Activated CD4-positive, alpha-beta T cell treated with anti-CD3 and anti-CD28 coated beads, Interleukin-2, amount 10 ng/mL, durations not matched to agents 7 days and 5 days (primary cell): ENCODE measurements at places on chromosomes 7 and 10.

- no peak for DNase-seq
Observed at GRCh38 chr7:122972056-122972455, 23.4 kb downstream of the TAS2R16 start.

DNA sequence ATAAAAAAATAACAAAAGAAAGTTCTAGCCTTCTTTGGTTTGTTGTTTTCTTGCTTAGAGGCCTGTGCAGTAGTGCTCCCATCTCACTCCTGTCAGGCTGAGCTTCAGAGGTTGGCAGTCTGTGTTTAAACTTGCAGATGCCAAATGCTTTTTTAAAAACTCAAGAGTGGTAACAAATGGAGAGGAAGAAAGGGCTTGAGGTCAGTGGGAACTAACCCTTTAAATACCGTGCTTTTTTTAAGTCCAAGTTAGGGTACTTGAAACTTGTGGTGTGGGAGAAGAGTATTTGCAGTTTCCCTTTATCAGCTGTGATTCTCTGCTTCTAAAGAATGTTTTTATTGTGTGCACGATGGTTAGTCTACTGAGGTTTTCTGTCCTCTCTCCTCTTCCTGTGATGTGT, 29.4 kb downstream of the ZRANB1 start:
- DNase-seq, result no peak

DNA sequence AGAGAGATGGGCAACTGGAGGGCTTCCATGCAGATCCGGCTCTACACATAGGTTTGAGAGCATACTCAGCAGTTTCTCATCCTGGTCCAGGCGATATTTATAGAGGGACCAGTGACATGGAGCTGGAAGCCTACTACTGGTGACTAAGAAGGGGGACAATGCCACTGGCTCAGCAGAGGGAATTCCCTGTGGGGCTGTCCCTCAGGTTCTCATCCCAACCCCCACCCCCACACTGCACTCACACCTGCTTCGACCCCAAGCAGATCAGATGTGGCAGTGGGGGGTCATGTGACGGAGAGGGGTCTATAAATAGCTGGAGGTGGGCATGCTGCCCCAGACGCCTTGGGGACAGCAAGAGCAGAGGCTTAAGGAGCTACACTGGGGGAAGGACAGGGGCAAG, at the start of gene CLCN1:
Gene CLCN1 (plus strand): TSS at position 336 of the 400 bp plus-strand sequence. CDS start 102 bp downstream, outside the sequence.
- DNase-seq, result no peak

DNA sequence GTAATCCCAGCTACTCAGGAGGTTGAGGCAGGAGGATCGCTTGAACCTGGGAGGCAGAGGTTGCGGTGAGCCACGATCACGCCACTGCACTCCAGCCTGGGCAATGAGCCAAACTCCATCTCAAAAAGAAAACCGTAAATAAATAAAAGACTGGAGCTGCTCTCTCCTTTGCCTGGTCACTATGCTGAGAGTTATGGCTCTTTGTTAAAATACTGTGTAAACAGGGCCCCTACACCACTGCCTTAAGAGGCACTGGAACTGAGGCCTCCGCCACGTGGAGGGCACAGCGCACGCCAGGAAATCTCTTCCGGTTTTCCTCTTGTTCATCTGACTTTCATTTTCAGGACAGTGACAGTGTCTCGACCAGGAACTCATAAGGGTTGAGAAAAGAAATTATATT, 123.3 kb downstream of the PAXIP1 start:
- DNase-seq, result no peak

DNA sequence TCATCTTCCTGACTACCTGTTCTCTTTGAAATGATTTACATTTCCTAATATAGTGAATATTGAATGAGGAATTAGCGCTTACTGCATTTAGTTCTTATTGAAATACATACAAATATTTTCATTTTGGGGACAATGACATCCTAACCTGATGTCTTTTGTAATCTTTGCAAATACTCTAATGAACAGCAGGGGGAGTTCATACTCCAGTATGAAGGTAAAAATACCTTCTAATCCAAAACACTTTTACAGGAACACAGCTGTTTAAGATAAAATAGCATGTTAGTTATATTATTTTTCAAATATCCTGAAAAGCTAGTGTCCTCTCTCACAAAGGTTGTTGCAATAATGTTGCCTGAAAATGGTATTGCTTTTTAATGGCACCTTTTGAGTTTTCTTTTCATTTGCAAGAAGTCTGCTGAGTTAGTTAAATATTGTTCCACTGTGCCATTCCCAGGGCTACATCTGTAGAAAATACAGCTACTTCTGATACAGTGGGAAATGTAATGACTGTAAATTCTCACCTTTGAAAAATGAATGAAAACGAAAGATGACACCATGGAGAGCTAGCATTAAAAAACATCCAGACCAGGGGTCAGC, 400.0 kb downstream of the PHF14 start:
- no peak for DNase-seq

DNA sequence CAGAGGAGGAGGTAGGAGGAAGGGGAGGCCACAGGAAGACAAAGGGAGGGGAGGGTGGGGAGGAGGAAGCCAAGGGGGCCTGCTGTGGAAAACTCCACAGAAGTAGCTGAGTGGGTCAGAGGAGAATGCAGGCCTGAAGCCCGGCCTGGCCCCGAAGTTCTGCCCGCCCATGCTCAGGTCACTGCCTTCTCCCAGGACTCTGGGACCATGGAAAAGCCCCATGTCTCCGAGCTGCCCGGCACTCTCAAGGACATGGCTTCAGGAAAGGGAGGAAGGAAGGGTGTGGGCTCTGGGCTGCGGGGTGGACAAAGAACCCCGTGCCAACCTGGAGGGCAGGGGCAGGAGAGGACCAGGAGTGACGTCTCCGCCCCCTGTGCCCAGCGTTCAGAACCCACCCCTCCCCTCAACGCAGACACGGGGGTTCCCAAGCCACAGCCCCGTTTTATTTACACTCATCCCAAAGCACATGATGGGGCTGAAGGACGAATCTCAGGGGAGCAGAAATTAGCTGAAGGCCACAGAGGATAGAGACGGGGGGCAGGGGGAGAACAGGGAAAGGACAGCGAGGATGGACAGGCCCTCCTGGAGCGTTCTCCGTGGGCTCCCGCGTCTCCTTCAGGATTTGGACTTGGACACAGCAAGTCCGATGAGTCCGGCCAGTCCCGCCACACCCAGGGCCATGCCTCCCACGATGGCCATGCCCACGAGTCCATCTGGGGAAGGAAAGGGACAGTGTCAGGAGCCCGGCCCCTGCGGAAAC, 1.8 kb upstream of the CLDN15 start:
- no peak for DNase-seq

DNA sequence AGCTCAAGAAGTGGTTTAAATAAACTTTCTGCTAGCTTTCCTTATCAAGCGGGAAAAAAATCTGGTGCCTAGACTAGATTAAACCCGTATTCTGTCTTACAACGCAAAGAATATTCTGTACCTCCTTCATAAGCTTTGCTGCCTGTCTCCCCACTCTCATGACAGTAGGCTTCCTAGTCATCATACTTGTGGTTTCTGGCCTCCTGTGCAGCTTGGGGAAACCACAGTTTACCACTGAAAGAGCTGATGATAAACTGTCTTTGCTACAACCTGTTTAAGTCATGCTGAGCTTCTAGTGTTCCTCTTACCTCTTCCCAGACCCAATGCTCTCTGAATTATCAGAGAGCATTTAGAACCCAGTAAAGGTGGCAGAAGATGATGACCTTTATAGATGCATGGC, 55.0 kb downstream of the PODXL start:
- DNase-seq, result peak; percentile 74

DNA sequence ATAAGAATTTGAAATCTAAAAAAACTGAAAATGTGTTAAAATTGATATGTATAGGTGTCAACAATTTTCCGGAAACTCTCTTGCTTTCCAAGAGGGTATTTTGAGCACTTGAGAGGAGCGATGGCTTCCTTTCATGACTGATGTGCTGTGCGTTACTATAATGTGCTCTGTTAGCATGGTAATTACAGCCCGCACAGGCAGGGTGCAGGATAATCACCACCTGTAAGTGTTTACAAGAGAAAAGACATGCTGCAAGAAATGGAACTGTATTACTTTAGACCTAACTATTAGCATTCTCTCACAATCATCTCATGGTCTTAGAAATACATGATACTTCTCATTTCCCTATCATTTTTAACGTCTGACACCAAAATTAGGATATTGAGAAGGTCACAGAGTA, 92.4 kb upstream of the ADARB2 start:
- no peak for DNase-seq

DNA sequence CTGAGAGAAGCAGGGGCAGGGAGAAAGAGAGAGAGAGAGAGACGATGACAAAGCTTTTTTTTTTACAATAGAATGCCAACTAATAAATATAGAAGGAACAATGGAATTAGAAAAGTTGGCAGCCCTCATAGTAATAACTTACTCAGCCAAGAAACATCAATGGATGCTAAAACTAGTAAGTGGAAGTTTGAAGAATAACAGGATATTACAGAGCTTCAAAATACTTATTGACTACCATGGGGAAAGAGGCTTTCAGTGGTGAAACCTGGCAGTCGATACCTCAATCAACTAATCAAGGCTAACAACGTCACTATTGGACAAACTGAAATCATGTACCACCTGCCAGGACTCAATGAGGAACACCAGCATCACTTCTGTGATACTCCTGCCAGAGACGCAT, 100.5 kb upstream of the LRRC4 start:
- no peak for DNase-seq

DNA sequence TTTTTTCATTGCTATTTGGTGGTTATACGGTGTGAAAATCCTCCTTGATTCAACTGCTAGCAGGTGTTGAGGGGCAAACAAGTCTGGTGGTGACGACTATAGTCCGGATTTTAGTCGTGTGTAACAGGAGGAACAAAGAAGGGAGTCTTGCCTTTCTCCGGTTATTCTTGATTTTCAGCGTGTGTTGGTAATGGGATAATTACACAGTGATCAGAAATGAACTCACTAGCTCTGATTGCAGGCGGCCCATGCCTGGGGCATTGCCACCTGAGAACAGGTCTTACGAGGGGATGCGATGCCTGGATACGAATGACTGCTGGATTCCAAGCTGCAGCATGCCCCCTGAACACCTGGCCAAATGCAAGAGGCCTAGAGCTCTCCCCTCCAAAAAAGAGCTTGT, 72.8 kb downstream of the CAMK1D start:
- DNase-seq, result no peak

- no peak for DNase-seq
Observed at GRCh38 chr7:82964150-82964882, 198.4 kb downstream of the PCLO start.

- peak; percentile 56 for DNase-seq
Observed at GRCh38 chr10:102644066-102644645, at the start of gene TRIM8. Gene TRIM8, plus strand, starts transcription at chr10:102644479. Its CDS starts 139 bp downstream, at chr10:102644618.

DNA sequence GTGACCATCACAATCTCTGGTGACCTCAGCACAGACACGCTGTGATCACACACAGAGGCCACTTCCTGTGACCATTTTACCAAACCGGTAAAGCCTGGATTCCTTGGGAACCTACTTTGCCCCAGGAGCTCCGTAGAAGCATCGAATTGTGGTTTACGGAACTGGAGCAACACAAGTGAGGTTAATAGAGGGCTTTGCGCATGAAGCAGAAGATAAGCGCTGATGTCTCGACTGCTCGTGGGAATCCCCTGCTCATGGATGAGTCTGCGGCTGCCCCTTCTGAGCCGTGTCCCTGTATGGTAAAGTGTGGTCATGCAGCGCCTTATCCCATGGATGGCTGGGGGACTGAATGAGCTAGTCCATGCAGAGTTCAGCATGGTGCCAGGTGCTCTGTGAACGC, 53.6 kb downstream of the VIPR2 start:
- DNase-seq, result no peak

DNA sequence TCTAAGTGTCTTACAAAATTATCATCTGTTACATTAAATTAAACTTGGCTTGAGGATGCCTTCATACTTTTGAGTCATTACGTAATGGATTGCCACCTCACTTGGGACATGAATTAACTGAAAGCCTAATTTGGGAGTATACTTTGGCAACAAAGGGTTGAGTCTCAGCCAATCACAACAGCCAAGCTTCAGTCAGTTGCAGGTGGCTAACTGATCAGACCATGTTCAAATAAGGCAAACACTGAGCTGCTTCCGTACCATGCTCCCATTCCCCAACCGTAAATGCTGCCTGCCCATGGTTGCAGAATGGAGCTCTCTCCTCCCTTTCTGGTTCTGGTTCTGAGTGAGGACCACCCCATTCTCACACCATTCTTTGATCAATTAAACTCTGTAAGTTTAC, 92.9 kb upstream of the STK17A start:
- DNase-seq, result no peak

GRCh38 chr7:27866256-27866655, 126.3 kb downstream of the TAX1BP1 start:
- DNase-seq, result no peak

DNA sequence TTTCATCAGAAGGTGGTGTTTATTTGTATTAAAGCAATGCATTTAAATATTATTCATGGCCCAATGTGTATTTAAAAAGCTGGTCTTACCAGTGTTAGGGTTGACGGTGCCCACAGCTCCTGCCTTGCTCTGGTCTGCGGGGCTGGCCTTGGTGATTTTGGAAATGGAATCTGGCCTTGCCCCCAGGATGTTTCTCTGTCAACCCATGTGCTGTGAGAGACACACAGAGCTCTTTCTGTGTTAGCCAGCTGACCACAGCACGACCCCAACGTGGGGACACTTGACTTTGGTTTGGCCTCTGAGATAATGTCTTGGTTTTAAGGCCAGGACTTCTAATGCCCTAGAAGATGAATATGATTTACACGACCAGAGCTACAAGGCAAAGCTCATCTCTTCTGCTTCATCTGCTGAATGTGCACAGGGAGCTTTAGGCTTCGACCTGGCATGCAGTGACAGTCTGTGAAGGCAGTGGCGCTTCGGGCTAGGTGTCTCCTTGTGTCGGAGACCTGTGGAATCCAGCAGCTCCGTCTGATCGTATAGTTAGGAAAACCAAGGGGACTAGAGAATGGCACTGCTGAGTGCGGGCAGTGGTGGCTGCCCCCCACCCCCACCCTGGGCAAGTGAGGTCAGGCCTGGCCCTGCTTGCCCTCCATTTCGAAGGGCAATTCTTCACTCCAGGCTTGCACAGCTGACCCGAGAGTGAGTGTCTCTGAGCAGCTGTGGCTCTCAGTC, 246.1 kb downstream of the EBF3 start:
- DNase-seq, result no peak

- DNase-seq, result no peak
Observed at GRCh38 chr7:152522571-152523067, 86.8 kb upstream of the KMT2C start.

DNA sequence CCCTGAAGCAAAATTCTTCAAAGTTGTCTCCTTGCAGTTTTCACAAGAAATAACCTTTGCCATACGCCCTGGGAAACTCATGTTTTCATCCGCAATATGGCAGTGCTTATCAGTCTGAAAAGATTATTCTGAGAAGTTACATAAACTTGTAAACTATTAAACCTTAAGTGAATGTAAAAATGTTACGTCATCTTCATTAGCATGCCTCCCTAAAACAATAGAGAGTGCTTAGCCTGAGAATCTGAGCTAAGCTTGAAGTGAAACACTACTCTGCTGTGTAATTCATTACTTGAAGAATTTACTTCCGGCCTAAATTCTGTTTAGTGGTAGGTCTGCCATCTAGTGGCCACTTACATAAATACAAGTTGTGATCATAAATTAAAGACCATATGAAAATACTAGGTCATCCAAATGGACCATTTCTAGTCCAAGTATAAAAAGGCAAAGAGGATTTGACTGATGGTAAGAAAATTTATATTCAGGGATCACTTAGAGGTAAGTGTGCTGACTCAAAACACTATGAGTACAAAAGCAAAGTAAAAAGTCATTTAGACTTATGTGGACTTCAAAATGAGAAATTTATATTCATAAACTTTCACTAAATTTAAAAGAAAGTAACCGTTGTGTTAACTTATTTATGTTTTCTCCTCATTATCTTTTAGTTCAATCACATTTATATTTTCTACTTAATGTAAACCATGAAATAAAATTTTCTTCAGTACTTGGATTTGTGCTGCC, 745.1 kb upstream of the LRRTM3 start:
- DNase-seq, result peak; percentile 47
